Kasumi-1 (cell line): ENCODE measurements at places on chromosomes 7 and 10.

GRCh38 chr7:69517985-69518704 lies 80.1 kb upstream of the AUTS2 start:
- DNase-seq: no peak

DNA sequence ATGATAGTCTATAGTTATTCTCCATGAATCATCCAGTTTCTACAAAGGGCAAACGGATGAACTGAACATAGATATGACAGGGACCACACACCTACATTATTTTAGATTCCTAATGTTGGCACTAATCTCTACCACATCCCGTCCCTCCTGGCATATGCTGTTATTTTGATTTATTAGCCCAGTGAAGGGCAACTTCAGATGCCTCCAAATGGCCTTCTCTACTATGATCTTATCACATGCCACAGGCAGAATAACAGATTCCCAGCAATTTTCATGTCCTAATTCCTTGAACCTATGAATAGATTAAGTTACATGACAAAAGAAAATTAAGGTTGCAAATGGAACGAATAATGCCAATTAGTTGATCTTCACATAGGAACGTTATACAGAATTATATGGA lies 474.7 kb downstream of the ANKRD7 start:
- DNase-seq: no peak

DNA sequence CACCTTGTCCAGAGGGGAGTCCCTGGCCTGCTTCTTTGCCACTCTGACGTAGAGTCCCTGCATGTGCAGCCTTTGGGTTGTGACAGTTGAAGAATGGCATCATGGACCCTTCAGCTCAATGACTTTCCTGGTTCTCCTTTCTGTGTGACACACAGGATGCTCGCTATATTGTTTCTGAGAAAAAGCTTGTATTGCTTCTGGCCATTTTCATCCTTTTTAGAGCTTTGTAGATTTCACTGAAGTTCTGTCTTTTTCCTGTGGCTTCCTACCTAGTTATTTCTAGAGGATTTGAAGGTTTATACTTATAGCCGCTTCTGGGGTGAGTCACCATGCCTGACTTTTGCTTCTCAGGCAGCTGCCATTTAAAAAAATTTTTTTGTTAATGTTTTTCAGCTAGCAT lies 27.0 kb downstream of the SND1 start:
- no peak for DNase-seq

- no peak for DNase-seq
Measured at GRCh38 chr7:121083790-121084251, 95.3 kb downstream of the CPED1 start.

DNA sequence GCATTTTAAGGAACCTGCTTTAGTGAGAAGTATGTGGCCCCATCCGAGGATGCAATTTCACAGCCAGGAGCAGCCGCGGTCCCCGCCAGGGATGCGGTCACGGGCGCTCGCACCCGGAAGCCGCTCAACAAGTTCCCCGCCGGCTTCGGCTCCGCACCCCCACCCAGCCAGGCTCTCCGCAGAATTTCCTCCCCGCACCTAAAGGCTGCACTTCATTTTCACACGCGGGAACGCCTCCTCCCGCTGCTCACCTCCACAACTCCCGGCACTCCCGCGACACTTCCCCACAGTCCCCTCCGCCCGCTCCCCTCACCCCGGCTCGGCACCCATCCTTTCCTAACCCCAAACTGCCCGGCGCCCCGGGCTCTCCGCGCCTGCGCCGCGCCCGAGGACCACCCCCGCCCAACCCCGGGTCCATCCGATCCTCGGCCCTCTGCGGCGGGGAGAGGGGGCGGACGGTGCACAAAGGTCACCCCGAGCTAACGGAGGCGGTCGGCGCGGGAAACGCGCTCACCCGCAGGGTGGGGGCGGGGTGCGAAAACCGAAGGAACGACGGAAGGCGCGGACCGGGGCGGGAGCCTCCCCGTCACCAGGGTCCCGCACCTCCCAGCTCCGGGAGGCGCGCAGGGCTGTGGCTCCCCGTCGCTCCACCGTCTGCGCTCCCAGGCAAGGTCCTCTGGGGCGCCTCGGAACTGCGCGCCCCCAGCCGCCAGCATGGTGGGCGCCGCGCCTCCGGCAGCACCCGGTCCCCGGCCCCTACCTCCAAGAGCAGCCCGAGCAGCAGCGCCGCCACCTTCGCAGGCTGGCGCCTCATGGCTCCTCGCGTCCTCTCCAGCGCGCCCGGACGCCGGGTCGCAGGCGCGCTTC lies 558 bp downstream of the VOPP1 start:
- peak; percentile 55 for DNase-seq

DNA sequence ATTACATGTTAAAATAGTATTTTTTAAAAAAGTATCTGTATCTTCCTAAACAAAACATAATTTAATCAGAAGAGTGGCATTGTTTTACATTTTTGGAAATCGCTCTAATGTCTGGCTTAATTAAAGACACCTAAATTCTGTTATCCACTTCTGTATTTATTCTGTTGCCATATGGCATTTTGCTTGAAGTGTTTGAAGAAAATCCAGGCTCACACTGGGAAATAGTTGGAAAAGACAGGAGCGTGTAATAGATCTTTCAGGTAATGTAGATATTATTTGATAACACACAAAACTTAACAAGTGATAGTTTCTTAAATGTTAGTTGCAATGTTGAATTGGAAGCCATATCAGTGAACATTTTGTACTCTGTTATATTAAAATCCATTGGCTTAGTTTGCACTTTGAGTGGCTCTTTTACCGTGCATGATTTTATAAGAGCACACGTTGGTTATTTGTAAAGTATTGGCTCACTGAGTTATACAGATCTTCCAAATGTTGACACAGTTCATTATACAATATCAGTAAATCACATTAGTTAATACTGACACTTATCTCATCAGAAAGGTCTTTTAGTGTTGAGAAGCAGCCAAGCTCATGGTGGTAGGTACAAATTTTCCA lies 128.4 kb upstream of the NPVF start:
- no peak for DNase-seq

DNA sequence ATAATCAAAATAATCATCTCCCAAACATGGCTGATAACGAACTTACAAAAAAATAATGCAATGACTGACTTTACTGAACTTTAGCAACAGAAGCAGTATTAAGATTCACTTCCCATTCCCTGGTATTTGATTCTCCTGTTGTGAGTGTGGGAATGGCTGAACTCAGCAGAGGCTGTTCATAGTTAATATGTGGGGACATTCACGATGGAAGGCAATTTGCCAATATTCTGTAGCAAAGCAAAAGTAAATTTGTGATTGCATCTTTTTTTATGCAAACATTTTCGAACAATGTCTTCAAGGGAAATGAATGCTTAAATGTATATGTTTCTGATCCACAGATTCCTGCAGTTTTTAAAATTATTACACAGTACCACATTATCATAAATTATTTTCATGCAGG lies 431.7 kb upstream of the KLF6 start:
- DNase-seq: no peak

- no peak for DNase-seq
Measured at GRCh38 chr10:21334891-21335696, 190.4 kb downstream of the SKIDA1 start.

DNA sequence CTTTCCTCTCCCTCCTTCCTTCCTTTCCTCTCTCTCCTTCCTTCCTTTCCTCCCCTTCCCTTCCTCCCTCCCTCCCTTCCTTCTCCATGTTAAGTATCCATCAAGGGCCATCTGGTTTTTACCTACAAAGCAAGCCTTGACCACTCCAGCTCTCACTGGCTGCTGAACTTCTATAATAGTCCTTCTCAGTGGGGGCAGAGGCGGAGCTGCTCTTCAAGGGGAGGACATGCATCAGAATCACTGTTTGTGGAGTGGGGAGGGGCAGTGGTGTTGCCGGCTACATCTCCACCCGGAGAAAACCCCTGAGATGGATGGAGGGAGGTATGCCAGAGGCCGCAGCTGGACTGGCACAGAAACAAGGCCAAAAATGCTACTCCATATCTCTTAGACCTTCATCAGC lies 25.9 kb downstream of the LAMB1 start:
- no peak for DNase-seq

- no peak for DNase-seq
Measured at GRCh38 chr10:29946953-29947700, 112.3 kb downstream of the JCAD start.

- DNase-seq: peak; percentile 40
Measured at GRCh38 chr10:75924309-75924902, 493.0 kb downstream of the LRMDA start.

- no peak for DNase-seq
Measured at GRCh38 chr7:36171503-36171902, 18.4 kb downstream of the EEPD1 start.

- no peak for DNase-seq
Measured at GRCh38 chr7:7304705-7305450, 122.5 kb downstream of the C1GALT1 start.

- DNase-seq: no peak
Measured at GRCh38 chr10:114519306-114519669, 115.0 kb upstream of the AFAP1L2 start.

DNA sequence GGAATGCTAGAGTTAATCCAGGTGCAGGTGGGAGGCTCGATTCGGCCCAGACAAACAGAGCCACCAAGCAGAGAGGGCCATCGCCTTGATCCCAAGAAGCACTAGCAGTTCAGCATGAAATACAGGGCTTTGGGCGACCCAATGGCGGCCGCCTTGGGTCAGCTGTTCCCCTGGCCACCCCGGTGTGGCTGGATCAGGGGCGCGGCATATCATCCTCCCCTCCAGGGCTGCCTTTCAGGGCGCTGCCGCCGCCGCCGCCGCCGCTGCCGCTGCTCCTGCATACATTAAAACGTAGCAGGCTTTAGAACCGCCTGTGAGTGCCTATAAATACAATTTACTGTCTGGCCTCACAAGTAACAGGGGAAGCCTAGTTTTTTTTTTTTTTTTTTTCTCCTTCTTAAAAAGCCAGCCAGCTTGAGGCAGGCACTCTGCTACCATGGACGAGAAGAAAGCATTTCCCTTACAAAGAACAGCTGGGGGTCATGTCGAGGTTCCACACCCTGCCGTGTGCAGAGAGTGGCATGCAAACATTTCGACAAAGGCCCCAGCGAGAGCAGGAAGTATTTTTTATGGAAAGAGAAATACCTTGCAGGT lies 57.7 kb upstream of the EFCAB10 start:
- DNase-seq: no peak

DNA sequence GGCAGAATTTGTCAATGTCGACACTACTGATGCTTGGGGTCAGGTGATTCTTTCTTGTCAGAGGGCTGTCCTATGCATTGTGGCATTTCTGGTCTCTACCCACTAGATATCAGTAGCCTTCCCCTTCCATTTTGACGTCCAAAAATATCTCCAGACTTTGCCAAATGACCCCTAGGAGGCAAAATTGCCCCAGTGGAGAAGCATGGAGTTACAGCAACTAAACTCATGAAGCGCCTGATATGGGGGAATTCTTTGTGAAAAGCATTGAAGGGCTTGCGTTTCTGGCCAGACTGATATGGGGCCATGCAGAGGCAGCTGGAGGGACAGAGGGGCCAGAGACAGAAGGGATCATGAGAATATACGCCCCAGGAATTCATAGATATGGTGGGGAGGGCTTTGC lies 43.6 kb downstream of the ADRB1 start:
- peak; percentile 18 for DNase-seq

GRCh38 chr10:68406111-68406814 lies 814 bp downstream of the RUFY2 start:
- peak; percentile 70 for DNase-seq

DNA sequence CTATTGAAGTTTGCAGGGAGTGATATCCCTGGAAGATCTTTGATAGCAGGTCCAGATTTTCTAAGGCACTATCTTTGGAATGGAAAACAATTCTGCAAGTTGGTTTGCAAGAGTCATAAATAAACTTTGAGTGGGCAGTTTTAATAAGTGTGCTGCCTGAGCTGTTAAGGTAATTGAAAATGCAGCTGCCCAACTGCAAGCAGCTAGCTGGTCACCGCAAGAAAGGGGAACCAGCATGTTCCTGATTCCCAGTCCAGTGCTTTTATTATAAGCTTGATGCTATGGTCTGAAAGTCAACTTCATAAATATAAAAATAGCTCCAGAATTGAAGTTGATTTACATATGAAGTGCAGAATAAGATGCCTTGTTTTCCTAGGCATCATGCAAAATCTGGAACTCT lies 308.4 kb downstream of the ZNF248 start:
- peak; percentile 12 for DNase-seq

DNA sequence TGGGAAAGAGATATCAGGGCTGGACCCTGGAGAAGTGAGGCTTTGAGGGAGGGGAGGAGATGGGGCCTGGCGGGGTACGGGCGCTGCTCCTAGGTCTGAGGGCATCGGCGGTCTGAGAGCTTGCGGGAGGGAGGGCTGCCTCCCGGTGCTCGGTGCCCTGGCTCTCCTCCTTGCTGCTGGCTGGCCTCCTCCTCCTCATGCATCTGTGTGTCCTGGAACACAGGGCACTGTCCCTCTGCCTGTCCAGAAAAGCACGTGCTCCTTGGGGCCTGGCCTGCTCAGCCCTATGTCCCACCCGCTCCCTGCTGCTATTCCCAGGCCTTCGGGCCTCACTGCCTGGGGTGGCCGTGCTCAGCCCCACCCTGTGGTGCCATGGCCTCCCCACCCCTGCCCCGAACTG lies 166.9 kb downstream of the RNF216 start:
- DNase-seq: no peak

DNA sequence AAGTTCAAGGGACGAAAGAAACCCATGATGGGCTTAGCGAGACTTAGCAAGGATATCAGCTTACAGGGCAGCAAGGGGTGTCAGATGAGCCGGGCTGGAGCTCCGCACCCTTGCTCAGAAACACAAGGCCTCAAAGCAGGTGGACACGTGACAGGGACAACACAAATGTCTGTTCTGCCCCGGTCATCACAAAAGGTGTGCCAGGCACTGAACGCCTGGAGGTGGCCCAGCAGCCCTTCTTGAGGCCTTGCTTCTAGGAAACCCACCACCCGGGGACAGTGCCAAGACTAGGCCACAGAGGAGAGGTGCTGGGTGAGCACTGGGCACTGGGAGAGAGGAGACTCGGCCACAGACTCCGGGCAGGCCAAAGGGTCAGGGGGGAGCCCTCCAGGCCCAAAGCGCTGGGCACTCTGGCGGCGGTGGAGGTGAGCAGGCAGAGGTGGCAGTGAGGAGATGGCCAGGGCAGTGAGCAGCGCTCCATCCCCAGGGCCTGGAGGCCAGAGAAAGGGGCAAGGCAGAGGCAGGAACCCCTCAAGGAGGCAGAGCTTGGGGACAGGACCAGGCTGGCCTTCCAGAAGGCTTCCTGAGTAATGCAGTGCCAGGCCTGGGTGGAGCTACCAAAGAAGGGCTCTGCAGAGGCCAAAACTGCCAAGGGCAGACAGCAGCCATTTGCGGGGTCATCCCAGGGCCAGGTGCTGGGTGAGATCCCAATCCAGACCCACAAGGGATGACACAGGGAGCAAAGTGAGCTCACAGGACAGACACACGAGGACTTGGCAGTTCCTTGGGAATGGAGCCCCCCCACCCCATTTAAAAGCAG lies 22.7 kb downstream of the EBF3 start:
- no peak for DNase-seq
